ENCODE measurements at places on chromosomes 4 and X.

GRCh38 chr4:26081795-26082498 lies 167.9 kb downstream of the SMIM20 start:
- DNase-seq: peak; percentile 30

DNA sequence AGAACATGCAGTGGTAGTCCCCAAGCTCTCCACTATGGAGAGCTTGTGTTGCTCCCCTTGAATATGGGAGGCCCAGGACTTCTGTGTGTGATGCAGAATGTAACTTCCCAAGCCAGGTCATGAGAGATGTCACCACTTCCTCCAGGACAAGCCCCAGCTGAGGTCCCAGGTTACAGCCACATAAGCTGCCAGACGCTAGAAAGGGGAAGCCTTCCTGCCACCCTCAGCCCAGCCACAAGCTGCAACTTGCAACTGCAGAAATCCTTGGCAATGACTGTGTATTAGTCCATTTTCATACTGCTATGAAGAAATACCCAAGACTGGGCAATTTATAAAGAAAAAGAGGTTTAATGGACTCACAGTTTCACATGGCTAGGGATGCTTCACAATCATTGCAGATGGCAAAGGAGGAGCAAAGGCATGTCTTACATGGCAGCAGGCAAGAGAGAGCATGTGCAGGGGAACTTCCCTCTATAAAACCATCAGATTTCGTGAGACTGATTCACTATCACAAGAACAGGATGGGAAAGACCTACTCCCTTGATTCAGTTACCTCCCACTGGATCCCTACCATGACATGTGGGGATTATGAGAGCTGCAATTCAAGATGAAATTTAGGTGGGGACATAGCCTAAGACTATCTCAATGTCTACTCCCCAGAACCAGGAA lies 91.5 kb upstream of the DHX15 start:
- peak; percentile 71 for DNase-seq

- no peak for DNase-seq
These were observed 588.2 kb upstream of the ADGRL3 start for GRCh38 chr4:60611762-60612496.

DNA sequence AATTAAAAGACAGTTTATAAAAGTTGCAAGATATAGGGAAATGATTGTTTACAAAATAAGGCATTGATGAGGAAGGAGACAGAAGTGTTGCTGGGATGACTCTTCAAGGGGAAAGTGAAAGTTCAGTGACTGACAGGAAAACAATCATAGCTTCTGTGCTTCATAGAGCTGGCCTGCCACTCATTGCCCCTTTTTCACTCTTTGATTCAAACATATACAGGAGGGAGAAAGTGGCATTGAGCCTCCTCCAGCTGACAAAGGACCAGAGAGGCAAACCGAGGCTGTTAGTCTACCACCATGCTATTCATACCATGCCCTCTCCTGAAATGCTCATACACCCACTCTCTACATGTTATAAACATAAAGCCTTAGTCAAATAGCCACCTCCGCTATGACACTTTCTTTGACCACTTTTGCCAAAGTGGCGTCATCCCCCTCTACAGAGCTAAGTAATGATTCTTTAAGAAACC lies 79.2 kb upstream of the ATOH1 start:
- DNase-seq: peak; percentile 56

GRCh38 chrX:21838937-21839333 lies 482 bp upstream of the MBTPS2 start:
- peak; percentile 22 for DNase-seq

DNA sequence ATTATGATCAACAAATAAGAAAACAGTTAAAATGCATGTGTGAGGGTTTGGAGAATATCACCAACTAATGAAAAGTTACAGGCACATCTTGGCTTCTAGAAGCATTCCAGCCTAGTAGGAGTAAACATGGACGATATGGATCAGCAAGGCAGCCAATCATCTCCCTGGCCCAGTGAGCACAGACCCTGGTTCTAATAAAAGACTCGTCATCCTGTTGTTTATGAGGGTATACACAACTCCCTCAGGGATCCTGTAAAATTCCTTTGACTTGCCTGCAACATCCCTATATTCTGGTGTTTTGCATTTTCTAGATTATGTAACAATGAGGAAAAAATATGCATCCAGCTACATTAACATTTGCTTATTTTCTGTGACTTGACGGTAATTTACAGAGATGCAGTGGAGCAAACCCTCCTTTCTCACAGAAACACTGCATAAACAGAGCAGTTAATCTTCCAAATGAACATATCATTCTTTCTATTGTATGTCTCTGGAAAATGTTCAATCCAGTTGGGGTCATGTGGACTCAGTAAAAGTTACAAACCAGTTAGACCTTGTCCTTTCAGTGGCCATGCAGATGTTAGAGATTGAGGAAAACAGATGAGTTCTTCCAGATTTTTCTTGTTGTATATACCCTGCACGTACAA lies 88.9 kb upstream of the NDP start:
- no peak for DNase-seq

DNA sequence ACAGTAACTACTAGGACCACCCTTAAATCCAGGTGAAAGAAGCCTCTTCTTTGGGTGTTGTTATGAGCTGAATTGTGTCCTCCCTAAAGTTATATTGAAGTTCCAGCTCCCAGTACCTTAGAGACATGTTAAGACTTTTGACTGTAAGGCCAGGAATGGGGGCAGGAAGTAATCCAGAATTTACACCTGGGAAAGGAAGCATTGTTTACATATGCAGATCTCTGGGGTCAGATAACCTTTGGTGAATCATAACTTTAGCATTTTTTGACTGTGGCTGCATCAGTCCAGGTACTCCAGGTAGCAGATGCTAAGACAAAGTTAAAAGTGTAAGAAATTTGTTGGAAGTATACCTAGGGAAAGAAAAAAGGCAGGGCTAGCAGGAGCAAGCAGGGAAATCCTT lies 104.9 kb upstream of the CENPE start:
- no peak for DNase-seq

- DNase-seq: no peak
These were observed 1.1 kb downstream of the CFAP299 start for GRCh38 chr4:80336582-80336981.

DNA sequence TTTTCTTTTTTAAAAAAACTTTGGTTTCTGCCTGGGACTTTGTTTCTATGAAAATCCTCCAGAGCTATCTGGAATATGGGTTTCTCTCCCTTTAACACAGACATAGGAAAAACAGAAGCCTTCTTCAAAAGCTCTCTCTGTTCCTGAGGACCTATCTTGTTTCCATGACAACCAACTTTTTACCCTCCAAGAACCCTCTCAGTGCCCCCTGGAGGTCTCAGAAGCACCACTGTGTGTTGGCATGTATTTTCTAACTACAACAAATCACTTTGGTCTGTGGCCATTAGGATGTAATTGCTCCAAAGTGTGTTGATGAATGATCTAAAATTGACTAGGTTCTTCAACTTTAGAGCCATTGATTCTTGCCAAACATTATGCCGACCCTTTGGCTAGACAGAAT lies 1331.6 kb downstream of the ADGRL3 start:
- peak; percentile 23 for DNase-seq

- DNase-seq: no peak
These were observed 476.0 kb upstream of the FTHL17 start for GRCh38 chrX:31547816-31548215.

- peak; percentile 48 for DNase-seq
These were observed 20.1 kb downstream of the LYAR start for GRCh38 chr4:4269856-4270255.

DNA sequence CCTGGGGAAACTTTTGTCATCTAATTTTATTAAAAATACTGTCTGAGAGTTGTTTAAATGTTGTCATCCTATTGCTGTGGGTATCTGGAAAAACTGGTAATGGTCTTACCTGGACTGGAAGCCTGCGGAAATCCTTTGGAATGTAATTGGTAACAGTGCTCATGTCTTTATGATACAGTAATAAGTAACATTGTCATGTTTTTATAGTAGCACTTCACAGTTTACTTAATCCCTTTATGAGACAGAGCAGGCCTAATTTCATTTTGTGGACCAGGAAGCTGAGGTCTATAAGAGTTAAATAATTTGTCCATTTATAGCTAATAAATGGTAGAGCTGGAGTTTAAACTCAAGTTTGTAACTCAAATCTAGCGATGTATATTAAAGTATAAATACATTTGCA lies 88.3 kb downstream of the TRAPPC11 start:
- DNase-seq: no peak

DNA sequence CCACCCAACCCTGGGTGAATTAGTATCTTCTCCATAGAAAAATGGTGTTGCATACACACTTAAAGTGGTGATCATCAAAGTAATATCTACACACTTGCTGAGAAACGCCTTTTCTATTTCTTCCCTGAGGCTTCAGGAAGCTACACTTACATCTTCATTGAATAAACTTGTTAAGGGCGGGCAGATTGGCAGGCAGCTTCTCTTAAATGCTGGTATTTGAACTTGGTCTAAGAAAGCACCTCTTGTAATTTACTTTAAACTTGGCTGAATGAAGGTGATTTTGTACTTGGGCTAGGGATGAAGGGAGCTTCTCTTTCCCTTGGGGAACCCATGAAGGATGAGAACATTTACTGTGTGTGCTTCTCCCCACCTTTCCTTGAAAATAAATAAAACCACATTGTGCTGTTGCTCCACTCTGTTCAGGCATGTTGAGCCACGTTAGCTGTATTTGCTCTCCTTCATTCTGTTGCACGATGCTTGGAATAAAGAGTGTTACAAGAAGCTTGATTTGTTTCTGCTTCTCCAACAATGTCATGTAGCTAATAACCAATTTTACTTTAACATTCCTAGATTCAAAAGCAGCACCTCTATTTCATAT lies 430.1 kb downstream of the ANKRD50 start:
- no peak for DNase-seq

DNA sequence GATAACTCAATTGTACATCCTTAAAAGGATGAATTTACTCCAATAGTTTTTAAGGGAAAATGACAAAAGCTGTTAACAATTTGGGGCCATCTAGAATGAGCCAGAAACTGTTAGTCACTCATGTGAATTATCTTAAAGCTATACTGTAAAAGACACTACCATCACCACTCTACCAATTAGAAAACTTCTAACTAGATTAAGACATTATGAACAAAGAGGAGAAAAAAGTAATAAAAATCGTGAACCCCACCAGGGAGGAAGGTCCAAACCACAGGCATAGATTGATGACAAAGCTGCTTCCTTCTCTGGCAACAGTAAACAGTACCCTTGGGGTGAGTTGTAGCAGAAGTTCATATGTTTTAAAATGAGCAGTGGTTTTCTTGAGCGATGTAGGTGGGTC lies 106.1 kb downstream of the PDGFC start:
- no peak for DNase-seq

GRCh38 chrX:46456125-46456922 lies 88.9 kb downstream of the ZNF674 start:
- no peak for DNase-seq

- no peak for DNase-seq
These were observed 165.0 kb downstream of the HEPH start for GRCh38 chrX:66328950-66329596.

GRCh38 chr4:137998666-137999429 lies 243.3 kb downstream of the SLC7A11 start:
- no peak for DNase-seq

DNA sequence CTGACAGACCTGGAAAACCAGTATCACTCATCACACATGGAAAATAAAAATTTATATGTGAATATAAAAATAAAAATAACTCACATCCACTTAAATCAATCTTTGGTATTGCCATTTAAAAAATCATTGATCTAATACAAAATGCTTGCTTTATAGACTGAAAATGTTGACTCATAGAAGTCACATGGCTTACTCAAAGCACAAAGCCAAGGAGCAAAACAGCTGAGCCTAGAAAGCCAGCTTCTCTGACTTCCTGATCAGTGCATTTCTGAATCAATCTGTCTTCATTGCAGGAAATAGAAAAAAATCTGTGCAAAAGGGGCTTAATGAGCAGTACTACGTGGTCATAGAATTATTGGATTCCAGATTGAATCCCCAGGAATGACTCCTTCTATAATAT lies 176.9 kb upstream of the HS3ST1 start:
- DNase-seq: peak; percentile 51

GRCh38 chrX:141142946-141143345 lies 34.0 kb downstream of the LDOC1 start:
- no peak for DNase-seq

DNA sequence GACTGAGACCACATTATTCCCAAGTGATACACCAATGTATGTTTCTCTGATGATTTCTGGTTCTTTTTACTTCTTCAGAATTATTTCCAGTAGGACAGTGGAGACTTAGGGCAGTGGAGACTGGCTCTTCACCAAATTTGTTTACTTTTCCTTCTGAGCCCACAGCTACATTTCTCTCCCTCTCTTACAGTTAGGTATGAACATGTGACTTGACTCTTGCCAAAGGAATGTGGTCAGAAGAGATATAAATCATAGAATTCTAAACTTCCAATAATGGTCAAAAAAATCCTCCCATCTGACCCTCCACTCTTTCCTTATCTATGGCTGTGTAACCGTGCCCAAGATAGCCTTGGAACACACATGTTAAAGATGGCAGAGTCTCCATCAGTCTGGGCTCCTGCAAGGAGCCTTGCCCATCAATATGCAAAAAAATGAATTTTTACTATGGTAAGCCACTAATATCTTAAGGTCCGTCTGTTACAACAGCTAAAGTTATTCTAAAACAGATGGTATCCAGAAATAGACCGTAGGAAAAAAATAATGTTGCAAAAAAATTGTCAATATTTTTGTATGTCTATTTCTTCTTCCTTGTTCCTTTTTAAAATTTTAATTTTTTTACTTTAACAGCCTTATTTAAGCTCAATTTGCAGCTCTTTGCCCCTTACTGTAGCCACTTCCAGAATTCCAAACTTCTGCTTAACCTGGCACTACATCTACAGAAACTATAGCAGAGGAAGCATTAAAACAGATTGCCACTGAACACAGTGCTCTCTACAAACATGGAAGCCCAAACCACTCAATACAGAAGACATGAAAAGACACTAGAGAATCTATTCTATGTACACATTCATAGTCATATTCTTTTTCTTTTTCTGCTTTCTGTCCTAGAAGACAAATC lies 260.7 kb downstream of the COL25A1 start:
- DNase-seq: no peak

DNA sequence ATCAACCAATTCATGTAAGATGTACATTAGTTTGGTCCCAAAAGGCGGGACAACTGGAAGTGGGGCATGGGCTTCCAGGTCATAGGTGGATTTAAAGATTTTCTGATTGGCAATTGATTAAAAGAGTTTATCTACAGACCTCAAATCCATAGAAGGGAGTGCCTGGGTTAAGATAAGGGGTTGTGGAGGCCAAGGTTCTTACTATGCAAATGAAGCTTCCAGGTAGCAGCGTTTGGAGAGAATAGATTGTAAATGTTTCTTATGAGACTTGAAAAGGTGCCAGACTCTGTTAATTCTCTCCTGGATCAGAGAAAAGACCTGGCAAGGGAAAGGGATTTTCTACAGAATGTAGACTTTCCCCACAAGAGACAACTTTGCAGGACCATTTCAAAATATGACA lies 2.4 kb downstream of the MGST2 start:
- DNase-seq: no peak
